T-helper 9 cell (primary cell): ENCODE measurements at places on chromosomes 6 and 20.

- no peak for DNase-seq
Observed at GRCh38 chr6:95325916-95326315, 251.4 kb upstream of the MANEA start.

GRCh38 chr6:125481056-125481455 lies 179.3 kb upstream of the HDDC2 start:
- no peak for DNase-seq

GRCh38 chr6:169221264-169221663 lies 32.4 kb downstream of the THBS2 start:
- no peak for DNase-seq

DNA sequence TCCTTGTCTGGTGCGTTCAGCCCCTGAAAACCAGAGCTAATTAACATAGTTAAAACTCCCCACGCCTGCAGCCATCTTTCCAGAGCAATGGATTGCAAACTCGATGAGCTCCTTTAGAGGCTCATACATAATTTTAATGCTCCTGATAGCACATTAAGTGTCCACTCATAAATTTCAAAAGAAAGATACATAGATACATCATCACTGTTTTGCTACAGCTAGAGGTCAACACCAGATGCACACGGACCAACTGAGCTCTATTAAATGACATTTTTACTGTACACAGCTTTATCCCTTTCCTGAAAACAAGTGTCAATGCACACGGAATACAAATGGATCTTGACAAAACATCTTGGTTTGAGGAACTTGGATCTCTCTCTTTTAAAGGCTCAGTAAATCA lies 91.3 kb upstream of the HDAC2 start:
- DNase-seq, result no peak

DNA sequence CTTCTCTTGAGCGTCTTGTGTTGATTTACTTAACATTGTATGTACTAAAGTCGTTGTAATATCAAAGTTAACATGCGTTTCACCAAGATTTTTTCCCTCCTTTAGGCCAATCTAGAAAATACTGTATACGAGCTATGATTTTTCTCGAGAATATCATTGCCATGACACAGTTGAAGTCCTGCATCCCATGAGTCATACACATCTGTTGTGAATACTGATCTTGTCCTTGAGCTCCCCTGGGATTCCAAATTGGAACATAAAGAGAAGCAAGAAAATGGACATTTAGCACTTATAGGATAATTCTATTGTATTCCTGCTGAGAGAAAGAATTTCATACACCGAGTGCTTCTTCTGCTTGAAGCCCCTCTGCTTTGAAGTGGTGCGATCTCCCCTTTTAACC lies 109.6 kb downstream of the SLC35B3 start:
- no peak for DNase-seq

DNA sequence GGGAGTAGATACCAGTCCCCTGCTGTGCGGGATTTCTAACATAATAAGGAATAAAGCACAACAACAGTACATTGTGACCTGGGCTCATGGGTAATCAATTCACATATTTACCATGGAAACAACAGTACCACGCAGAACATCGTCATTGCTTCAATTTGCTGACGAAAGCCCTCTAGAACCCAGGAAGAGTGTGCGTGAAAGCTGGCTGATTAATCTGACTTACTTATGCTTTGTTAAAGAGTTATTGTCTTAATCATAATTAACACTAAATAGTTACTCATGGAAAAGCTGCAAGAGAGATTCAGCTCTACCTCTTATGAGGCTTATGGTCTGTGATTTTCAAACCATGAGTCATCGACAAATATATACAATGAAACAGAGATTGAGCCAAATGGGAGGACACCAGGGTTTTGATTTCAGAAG lies 644.3 kb upstream of the AGPAT4 start:
- no peak for DNase-seq

DNA sequence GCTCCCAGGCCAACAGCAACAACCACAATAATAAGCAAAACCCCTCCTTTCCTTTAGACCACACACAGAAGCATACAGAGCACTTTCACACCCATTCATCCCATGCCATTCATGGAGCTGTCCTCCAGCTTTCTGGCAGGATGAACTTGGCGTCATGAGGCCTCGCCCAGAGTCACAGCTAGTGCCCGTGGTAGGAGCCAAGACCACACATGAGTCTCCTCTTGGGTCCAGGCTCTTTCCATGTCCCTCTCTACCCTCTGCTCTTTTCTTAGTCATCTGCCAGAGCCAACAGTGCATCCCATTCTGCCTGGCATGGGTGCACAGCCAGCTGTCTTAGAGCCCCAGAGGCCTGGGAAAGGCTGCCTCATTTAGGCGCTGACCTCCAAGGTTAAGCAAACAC lies 1.8 kb upstream of the TGM3 start:
- DNase-seq, result no peak

DNA sequence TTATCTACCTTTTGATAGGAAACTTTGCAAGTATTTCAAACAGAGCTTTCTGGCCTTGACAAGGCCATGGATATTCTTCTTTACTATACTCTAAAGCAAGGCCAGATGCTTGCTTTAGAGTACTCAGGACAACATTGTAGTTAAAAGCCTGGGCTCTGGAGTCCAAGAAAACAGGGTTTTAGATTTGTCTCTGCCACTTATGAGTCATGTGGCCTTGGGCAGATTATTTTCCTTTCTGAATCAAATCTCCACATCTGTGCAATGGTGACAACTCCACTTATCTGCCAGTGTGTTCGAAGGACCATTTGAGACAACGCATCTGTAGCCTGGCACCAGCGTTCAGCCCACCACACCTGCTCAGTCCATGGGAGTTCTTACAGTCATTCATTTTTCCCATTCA lies 265.9 kb upstream of the RIN2 start:
- DNase-seq, result no peak

DNA sequence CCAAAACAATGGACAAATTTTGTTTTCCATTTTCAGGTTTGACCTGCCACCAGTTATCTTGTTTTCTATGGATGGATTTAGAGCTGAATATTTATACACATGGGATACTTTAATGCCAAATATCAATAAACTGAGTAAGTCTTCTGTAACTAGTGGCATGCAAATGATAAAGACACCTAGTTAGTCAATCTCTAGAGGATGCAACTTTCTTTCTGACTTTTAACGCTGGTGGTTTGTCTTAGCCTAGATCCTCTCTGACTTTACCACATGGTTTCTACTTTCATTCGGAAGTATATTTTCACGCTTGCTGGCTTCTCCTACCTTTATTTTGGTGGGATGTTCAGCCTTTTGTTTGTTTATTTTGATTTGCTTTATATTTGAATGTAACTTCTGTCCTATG lies 21.2 kb downstream of the ENPP3 start:
- no peak for DNase-seq

- no peak for DNase-seq
Observed at GRCh38 chr20:23166563-23166962, 80.4 kb upstream of the CD93 start.
